ENCODE measurements at places on chromosomes 5 and 9.

DNA sequence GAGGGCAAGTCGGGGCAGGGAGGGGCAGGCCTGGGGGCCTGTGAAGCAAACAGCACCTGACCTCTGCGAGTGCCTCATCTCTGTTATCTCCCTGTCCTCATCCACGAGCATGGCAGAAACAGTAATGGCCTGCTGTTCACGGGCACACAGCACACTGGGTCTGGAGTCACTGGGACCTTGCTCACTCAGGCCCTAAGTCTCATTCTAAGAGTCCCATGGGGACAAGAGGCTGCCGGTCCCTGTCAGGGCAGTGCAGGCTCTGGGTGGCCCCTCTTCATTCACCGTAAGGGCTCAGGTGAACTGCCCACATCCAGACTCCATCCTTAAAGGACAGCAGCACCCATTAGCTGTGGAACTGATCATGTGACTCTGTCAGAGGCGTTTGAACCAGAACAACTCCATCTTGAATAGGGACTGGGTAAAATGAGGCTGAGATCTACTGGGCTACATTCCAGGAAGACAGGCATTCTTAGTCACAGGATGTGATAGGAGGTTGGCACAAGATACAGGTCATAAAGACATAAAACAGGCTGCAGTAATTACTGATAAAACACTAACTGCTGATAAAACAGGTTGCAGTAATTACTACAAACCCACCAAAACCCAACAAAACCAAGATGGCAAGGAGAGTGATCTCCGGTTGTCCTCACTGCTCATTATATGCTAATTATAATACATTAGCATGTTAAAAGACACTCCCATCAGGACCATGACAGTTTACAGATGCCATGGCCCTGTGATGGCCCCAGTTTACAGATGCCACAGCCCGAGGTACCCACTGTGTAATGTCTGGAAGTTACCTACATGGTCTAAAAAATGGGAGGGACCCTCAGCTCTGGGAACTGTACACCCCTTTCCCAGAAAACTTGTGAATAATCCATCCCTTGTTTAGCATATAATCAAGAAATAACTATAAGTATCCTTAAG lies 28.7 kb downstream of the BICD2 start:
- DNase-seq = no peak

- DNase-seq = no peak
Measured at GRCh38 chr9:108600896-108601295, 254.9 kb downstream of the ACTL7B start.

DNA sequence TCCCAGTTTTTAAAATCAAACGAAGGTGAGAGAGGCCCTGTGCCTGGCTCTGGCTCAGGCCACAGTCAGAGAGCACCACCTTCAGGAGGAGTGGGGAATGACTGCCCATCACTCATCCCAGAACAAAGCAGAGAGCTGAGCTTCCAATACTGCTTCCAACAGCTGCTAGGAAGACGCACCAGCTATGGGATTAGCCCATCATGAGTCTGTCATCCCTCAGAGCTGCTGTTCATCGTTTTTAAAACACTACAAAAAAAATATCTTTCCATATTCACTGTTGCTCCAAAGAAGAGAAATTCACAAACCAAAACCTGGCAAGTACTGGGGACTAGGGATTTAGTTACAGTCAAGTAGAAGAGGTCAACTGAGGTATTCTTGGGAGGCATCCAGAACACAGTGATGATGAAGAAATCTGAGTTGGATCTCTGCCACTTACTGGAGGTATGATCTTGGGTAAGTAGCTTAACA lies 102.4 kb downstream of the CDK5RAP2 start:
- DNase-seq = peak; percentile 1

GRCh38 chr5:150562832-150563231 lies 54.9 kb downstream of the NDST1 start:
- DNase-seq = peak; percentile 29

GRCh38 chr5:177132136-177133095 lies 1.2 kb upstream of the NSD1 start:
- no peak for DNase-seq

- peak; percentile 53 for DNase-seq
Measured at GRCh38 chr9:70044490-70045307, 1.1 kb downstream of the MAMDC2 start.

DNA sequence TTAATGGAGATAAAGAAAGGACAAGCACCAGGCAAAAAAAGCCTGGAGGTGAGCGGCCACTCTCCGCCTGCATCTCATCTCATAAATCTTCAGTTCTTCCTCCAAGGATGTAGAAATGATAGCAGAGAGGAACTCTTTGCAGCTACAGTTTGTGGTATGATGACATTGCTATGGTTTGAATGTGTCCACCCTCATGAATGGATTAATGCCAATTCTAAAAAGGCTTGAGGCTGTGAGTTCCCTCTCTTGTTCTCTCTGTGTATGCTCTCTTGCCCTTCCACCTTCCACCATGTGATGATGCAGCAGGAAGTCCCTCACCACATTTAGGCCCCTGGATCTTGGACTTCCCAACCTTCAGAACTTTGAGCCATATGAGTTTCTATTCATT lies 126.4 kb downstream of the SPOCK1 start:
- DNase-seq = no peak

- no peak for DNase-seq
Measured at GRCh38 chr9:124765439-124765835, 5.7 kb downstream of the NR6A1 start.

GRCh38 chr5:78693339-78693738 lies 44.8 kb upstream of the LHFPL2 start:
- no peak for DNase-seq
